DMS79 (cell line): ENCODE measurements at places on chromosomes 5 and 9.

- no peak for DNase-seq
Observed at GRCh38 chr5:109063223-109063622, 315.5 kb downstream of the FER start.

DNA sequence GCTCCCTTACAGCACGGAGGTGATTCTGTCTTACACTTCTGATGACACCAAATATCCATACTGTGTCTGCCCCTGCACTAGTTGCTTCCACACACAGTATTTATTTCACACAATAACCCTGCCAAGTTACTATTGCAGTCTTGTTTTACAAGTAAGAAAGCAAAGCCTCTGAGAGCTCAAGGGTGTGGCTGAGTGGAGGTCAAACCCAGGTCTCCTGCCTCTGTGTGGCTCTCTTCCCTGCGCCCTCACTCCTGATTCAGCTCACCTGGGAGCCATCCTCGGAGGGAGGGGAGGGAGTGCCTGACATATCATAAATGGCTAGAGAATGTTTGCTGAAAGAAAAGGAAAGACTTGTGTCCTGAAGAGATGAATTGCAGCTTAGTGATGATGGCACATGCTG is 41.0 kb downstream of the MVB12B start:
- peak; percentile 55 for DNase-seq

GRCh38 chr5:62133426-62133825 is 172.6 kb upstream of the KIF2A start:
- no peak for DNase-seq

GRCh38 chr5:62256161-62257019 is 49.6 kb upstream of the KIF2A start:
- no peak for DNase-seq

- no peak for DNase-seq
Observed at GRCh38 chr5:127564002-127564769, 46.7 kb downstream of the PRRC1 start.

- DNase-seq = no peak
Observed at GRCh38 chr5:109784687-109785086, 95.0 kb downstream of the MAN2A1 start.
